ENCODE measurements at places on chromosomes 1 and 21. TPM values are rescaled to one million over a fixed set of nuclear protein-coding genes. Genes with fewer than 3 reads are reported as not detected.
A peak's percentile ranks its signal among the peaks of the same experiment; 100 is the strongest.

Gene SMIM12
- 48.7 TPM for total RNA-seq

Gene NBPF6
- not detected for total RNA-seq

Gene KRTAP12-2
- not detected for total RNA-seq

Gene LRRIQ3
- total RNA-seq = 1.5 TPM

Gene NLRP3
- total RNA-seq = 1.3 TPM

Gene NTMT2
- not detected for total RNA-seq

Gene OR10J1
- total RNA-seq = not detected

Gene TRIM17
- total RNA-seq = 0.91 TPM

Gene BEND5
- total RNA-seq = 51.0 TPM

GRCh38 chr1:40895601-40896000 lies 33.4 kb upstream of the CITED4 start:
- no peak for DNase-seq

- DNase-seq = peak; percentile 38
These were observed 35.7 kb downstream of the ZBTB8B start for GRCh38 chr1:32500387-32501209.

GRCh38 chr21:26967062-26967913 lies at the start of gene ADAMTS5:
TSS of gene ADAMTS5 (minus strand) at chr21:26967088. CDS start at chr21:26966391, 697 bp downstream.
- no peak for DNase-seq

DNA sequence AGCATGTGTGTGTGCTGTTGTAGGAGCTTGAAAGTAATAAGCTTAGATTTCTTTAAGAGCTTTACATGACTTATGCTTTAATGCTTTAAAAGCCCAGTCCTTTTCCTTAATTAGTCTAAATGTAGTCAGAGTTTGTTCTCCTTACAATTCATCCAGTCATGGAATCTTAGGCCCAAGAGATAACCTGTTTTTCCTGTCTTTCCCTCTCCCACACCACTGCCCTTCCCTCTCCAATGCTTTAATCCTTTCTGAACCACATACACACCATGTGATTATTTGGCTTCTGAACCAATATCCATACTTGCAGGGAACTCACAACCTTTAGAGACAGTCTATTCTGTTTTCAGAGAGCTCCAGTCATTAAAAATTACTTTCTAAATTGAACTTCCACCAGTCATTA lies 37.6 kb downstream of the ALG6 start:
- no peak for DNase-seq

- DNase-seq = no peak
These were observed 387.2 kb upstream of the NCAM2 start for GRCh38 chr21:20611008-20611407.

DNA sequence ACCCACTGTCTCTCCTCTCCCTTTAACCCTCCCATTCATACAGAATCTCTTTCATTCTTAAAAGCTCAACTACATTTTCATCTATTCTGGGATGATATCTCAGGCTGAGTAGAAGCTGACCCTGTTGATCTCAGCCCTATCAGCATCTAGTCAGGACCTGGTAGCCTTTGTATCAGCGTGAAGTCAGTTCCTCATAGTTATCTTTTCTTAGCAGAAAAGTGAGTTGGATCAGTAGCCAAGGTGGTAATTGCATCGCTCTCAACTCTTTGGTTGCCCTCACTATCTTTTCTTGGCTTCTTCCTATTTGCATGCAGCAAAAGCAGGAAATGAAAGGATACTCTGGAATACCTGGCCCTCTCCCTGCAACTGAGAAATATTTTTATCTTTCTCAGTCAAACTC lies 13.6 kb upstream of the GOLT1A start:
- DNase-seq = no peak

DNA sequence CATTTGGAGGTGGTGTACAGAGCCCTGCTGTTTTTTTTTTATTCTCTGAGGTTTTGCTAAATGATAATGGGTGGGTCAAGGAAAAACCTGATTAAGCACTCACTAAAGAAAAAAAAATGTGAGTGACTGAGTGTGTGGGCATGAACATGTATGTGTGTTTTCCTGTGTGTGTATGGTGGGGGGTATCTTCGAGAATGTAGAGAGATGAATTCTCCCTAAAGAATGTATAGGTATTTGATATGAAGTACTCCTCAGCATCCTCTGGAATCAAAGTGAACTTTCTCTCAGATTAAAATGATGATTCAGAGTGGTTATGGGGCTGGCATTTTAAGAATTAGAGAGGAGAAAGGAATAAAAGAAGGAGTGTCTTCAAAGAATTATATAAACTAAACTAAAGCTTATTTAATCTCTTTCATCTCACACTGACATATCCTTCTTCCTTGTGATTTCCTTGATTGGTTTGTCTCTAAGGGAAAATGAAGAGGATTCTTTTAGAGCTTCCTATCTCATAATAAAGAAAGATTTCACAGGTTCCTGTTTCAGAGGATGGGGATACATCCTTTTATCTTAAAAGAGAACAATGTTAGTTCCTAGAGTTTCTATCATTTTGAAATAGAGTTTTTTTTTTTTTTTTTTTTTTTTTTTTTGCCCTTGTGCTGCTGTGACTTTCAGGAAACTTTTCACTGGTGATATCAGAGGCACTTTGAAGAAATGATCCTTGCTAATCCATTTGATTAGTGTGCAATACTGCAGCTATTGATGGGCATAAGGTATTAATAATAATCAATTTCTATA lies 23.9 kb downstream of the S1PR1 start:
- no peak for DNase-seq

DNA sequence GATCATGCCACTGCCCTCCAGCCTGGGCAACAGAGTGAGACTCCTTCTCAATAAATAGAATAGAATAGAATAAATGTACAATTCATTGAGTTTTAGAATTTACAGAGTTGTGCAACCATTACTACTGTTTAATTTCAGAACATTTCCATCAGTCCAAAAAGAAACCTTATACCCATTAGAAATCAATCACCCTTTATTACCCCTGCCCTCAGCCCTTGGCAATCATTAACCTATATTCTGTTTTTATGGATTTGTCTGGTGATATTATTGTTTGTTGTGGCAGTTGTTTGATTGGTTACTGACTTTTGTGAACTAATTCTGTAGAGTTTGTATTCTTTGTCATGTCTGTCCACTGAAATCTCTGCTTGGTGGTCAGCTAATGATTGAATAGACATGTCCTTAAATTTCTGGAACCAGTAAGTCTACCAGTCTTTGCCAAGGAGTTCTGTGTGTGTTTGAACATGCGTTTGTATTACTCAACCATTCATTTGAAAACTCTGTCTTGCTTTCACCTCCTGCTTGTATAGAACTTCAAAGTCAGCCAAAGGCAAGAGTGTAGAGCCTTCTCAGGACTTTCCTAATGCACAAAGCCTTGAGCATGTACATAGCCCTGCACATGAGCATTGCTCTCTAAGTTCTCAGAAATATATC lies 208.8 kb downstream of the GPR52 start:
- no peak for DNase-seq

DNA sequence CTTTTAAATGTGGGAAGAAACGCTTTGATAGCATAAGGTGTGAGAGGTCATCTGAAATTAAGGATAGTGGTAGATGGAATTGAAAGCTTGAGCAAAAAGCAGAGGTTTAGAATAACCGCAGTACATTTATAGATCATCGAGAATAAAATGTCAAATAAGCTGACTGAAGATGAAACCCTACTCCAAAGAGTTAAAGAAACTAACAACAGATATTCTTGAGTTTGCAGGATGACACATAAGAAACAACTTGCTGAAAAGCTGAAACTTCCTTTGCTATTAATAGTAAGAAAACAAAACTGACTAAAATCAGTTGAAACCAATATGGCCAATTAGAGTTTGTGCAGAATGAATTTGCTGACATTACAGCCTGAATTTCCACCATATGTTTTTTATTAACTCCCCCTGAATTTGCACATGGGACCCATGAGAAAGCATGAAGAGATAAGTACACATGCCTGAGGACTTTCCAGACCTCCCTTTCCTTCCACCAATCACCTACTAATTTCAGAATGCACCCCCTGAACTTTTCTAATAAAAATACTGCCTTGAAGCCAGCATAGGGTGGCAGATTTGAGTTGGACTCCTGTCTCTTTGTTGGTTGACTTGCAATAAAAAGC lies 1.7 kb upstream of the C1orf185 start:
- no peak for DNase-seq

All from activated naive CD4-positive, alpha-beta T cell treated with anti-CD3 and anti-CD28 coated beads, Interleukin-2, amount 50 U/mL, for 72 hours (primary cell).